ENCODE measurements at places on chromosomes 7 and 10.

DNA sequence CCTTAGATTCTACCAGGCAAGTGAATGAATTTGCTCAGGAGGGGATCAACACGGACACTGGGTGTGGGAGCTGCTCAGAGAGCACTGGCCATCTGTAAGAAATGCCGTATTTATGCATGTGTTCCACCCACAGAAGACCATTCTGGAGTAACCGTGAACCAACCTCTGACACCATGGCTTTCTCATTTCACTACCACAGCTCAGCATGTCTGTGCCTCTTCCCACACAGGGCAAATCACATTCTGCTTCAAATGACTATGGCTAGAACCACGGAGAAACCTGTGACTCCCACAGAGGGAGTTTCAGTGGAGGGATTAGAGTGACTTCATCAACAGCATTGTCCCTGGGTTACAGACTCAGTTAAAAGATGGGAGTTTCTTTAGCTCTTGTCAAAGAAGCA is 893.4 kb downstream of the XPNPEP1 start:
- no peaks in the 10 kb centered on the region for H3K4me1 ChIP-seq
- no peaks in the 10 kb centered on the region for H3K27me3 ChIP-seq
- H3K36me3 ChIP-seq, result no peaks in the 10 kb centered on the region
- DNase-seq, result no peak
- H3K27ac ChIP-seq, result no peak overlapping the region

DNA sequence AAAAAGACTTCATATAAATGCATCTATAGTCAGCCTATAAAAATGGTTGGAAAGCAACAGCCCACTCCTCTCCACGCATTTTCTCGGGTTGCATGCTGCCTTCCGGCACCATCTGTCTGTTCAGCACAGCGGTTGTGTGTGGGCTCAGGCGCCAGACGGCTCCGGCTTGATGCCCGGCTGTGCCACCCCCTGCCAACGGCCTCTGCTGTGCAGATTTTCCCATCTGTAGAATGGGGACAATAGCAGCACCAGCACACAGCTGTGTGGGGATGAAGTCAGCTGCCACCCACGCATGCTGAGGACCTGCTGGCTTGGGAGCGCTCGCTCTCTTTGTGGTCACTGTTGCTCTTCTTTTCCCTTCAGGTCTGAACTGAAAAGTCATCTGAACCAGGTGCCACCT is 19.5 kb downstream of the PRKAG2 start:
- no peaks in the 10 kb centered on the region for H3K4me1 ChIP-seq
- no peak for DNase-seq
- no peaks in the 10 kb centered on the region for H3K36me3 ChIP-seq
- H3K27ac ChIP-seq, result no peak overlapping the region
- H3K4me3 ChIP-seq, result no peak overlapping the region

DNA sequence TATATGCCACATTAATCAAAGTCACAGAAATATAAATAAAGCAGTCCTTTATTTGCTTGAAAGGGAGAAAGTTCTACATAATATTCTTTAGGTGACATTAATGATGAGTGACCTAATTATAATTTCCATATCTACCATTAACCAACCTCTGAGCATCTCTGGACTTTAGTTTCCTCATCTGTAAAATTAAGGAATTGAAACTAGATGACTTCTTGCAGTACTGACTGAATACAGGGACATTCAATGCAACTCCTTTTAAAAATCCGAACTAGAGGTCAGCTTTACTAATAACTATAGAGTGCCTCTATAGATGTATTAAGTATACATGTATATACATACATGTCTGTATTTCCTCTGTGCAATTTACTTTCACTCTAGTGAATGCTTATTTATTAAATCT is 3.9 kb downstream of the FMC1 start:
- no peaks in the 10 kb centered on the region for H3K27me3 ChIP-seq
- no peak overlapping the region for H3K27ac ChIP-seq
- no peak for DNase-seq
- H3K4me3 ChIP-seq, result no peak overlapping the region

- no peaks in the 10 kb centered on the region for H3K4me1 ChIP-seq
- no peak overlapping the region for H3K27ac ChIP-seq
- H3K4me3 ChIP-seq, result no peak overlapping the region
- DNase-seq, result no peak
- H3K27me3 ChIP-seq, result no peaks in the 10 kb centered on the region
Observed at GRCh38 chr7:127988751-127989150, 42.5 kb downstream of the LRRC4 start.

DNA sequence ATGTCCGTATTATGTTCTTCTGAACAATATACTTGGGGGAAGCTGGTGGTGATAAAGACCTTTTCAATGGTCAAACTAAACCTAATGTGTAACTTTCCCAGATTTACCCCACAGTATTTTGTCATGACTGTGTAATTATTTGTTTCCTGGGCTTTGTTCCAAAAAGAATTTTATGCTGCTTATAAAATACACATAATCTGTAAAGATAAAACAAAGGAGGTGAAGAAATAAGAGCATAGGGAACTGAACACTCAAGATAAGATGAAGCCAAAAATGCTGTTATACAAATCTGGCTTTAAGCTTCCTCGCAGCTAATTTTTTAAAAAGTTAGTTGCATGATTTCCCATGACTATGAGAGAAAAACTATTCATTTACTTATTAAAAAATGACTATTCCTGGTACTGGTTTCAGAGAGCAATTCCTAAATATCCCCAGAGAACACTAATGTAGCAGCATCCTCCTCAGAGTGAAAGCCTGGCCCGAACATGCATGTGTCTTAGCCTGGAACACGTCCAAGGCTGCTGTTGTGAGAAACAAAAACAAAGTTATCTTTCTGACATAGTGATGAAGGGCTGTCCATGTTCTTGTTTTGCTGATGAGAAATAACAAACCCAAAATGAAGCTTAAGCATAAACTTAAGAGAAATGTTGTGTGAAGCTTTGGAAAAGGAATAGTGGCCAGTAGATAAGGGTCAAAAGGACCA is 33.9 kb downstream of the MALSU1 start:
- no peaks in the 10 kb centered on the region for H3K36me3 ChIP-seq
- H3K4me1 ChIP-seq, result peaks cover 4% of the 10 kb centered on the region
- DNase-seq, result no peak
- H3K4me3 ChIP-seq, result no peak overlapping the region
- H3K27me3 ChIP-seq, result peaks cover 23% of the 10 kb centered on the region

Measured in transverse colon (tissue), 4 donors.